RWPE1 (cell line): ENCODE measurements at places on chromosomes 2 and 18.

- DNase-seq: no peak
These were observed 591.0 kb downstream of the EPHA4 start for GRCh38 chr2:220980966-220981675.

GRCh38 chr2:142742371-142743214 lies 134.9 kb upstream of the KYNU start:
- peak; percentile 9 for DNase-seq

DNA sequence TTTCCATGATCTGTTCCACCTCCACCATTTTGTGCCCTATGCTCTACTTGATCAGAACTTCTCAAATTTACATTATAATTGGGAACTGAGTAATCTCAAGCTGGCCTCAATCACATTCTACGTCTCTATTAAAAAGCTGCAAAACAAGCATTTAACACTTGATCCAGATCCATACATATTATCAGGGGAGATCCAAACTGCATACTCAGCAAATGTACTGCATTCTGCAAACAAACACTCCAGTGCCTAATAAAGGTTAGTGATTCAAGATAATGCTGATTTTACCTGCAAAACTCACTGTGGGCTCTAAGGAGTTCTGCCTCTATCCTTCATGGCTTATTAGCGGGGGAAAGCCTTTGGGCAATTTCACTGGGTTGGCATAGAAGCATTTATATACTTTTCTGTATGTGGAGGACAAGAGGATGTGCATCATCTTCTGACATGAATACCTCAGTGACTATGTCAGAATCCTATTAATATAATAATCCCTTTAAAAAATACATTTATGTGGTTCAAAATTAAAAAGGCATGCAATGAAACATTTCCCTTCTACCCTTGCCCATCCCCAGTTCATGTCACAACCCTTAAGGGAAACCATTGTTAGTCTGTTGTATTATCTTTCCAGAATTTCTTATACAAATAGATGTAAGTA lies 40.2 kb downstream of the GALNT14 start:
- no peak for DNase-seq

GRCh38 chr2:155223781-155224406 lies 525.4 kb downstream of the KCNJ3 start:
- DNase-seq: no peak

GRCh38 chr2:222445227-222445626 lies 20.9 kb downstream of the SGPP2 start:
- DNase-seq: no peak

DNA sequence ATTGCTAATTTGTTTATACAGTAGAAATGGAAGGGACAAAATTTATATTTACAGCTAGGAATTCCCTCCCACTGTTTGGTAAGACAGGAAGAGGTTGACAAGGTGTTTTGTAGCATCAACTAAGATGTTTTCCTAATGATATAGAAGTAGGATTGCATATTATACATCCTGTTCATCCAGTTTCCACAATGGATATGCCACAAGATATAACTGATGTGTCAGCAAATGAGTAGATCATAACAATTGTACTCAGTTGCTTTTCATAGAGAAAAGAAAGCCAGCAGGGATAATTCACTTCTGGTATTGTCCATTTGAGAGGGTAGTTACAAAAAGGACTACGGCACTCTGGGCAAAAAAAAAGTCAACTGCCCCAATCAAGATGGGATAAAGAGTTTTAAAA lies 102.7 kb downstream of the CALCRL start:
- DNase-seq: no peak

DNA sequence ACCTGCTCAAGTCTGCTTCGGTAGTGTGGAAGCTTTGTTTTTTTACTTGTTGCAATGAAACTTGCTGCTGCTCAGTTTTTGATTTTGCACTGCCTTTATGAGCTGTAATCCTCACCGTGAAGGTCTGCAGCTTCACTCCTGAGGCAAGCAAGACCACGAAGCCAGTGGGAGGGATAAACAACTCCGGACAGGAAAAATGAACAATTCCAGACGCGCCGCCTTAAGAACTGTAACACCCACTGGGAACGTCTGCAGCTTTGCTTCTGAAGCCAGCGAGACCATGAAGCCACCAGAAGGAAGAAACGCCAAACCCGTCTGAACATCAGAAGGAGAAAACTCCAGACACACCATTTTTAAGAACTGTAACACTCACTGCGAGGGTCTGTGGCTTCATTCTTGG lies 245.7 kb upstream of the REG3G start:
- DNase-seq: no peak

GRCh38 chr2:240165034-240165433 lies 24.6 kb upstream of the OTOS start:
- DNase-seq: no peak

DNA sequence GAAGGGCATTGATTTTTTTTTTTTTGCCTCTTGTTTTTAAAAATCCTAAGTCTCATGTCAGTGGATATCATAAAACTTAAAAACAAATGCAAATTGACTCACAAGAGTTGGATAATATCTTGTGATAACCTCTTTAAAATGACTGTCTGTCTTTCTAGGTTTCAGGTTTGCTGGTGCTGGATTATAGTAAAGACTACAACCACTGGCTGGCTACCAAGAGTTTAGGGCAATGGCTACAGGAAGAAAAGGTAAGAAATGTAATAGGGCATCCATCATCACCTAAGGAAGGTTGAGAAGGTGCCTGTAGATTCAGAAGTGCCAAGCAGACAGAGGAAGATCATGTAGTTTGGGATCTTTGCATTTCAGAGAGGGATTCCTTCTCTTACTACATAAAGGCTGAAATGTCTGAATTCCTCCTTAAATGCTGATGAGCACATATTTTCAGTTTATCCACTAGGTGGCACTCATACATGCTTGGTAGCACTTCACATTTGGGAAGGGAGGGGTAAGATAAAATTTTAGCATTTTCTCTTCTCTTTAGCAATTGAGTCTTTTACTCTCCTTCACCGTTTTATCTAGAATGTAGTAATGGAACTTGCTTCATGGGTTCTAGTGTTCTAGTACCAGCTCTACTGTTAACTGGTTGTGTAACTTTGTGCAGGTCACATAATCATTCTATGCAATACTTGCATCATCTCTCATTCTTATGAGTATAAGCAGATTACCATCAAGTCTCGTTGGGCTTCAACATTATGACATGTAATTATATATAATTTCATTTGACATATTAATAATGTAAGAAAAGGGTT lies 21.1 kb downstream of the CPS1 start:
- peak; percentile 38 for DNase-seq

DNA sequence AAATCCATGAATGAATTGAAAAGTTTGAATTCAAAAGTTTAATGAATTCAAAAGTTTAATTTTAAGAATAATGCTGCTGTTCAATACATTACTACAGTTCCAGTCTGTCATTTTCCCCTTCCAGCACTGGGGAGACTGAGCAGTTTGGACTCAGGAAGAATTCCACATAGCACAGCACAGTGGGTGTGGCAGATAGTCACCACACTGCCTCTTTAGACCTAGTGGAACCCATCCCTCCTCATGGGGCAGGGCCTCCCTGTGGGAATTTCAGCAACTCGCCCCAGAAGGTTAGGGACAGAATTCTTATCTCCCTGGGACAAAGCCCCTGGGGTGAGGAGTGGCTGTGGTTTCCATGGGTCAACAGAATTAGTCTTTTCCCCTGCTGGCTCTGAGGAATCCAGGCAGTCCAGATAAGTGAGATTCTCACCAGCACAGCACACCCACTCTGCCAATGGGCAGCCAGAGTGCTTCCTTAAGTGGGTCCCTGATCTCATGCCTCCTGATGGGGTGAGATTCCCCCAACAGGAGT lies 442.0 kb upstream of the SYT4 start:
- no peak for DNase-seq

- DNase-seq: no peak
These were observed 26.3 kb upstream of the AGAP1 start for GRCh38 chr2:235467588-235467987.

- DNase-seq: no peak
These were observed 103.8 kb upstream of the OSR1 start for GRCh38 chr2:19462256-19462645.

DNA sequence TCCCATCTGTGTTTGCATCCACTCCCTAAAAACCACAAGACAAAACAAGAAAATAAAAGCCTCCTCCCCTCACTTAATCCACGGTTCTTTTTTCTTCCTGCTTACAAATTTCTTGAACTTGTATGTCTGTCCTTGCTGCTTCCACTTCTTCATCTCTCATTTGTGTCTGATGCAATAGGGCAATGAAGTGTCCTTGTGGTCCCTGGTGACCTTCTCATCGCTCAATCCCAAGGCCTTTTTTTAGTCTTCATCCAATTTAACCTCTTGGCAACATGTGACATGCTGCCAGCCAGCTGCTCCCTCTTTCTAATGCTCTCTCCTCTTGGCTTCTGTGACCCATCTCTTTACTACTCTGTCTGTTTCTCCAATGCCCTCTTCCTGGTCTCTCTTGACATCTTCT lies 87.6 kb downstream of the SEMA4F start:
- DNase-seq: no peak

DNA sequence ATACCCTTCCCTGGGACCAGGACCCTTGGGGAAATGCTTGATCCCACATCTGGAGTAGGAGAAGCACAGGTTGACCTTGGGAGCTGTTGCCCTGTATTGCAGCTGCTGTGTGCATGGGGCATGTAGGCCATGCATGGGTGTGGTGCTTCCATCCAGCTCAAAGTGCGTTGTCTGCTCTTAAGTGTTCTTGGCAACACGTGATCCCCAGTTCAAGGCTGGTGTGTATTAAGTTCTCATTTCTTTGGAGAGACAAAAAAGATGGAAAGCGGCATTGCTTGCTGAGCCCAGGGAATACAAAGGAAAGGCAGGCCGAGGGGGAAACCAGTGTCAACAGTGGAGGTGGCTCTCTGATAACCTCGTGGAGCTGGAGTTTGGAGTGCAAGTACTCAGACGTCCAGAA lies 110.7 kb downstream of the RTP5 start:
- no peak for DNase-seq

- DNase-seq: no peak
These were observed 387.0 kb upstream of the CDH19 start for GRCh38 chr18:66990909-66991308.

- no peak for DNase-seq
These were observed 10.9 kb downstream of the YES1 start for GRCh38 chr18:801137-801536.

DNA sequence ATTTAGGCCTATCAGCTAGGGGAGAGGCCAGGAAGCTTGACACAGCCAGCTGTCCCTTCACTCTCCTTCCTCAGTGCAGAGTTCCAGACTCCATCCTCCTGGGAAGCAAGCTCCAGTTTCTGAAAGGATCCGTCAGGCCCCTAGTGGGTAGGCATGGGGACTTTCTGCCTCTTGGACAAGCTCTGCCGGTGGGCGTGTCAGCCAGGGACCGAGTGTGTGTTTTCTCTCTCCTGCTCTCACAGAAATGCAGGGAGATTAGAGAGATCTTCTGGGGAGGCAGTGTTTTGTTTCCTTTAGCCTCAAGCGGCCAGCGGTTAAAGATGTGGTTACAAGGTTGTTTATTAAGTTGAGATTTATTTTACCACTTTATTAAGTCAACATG lies 29.9 kb upstream of the OTOS start:
- no peak for DNase-seq

- no peak for DNase-seq
These were observed 113.2 kb downstream of the ACKR3 start for GRCh38 chr2:236682651-236683422.

DNA sequence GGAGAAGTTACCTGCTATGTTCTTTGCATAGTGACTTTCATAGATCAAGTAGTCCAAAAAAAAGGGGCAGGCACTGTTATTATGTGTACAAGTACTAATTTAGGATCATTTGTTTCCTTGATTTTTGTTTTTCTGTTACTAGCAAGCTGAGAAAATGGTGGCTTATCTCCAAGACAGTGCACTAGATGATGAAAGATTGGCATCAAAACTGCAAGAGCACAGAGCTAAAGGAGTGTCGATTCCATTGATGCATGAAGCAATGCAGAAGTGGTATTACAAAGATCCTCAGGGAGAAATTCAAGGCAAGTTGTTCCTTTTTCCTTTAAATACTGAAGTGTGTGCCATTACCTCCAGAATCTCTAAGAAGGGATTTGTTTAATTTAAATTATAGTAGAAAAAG lies 19.6 kb upstream of the KCNJ13 start:
- no peak for DNase-seq

- DNase-seq: no peak
These were observed 9.9 kb upstream of the CNDP2 start for GRCh38 chr18:74486119-74486849.

- DNase-seq: peak; percentile 32
These were observed 50.1 kb downstream of the SLC14A1 start for GRCh38 chr18:45774065-45774521.

DNA sequence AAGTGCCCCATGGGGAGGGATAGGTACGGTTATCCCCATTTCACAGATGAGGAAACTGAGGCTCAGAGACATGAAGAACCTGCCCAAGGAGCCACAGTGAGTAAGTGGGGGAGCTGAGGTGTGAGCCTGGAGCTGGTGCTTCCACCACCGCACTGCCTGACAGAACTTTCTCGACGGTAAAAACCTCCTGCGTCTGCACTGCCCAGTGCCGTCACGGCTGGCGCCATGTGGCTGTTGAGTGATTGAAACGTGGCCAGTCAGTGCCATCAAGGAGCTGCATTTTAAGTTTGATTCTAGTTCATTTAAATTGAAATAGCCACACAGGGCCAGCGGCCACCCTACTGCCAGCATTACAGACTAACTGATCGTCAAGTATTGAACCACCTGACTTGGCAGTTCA lies 217.1 kb downstream of the AGAP1 start:
- DNase-seq: no peak

GRCh38 chr2:12726271-12726670 lies 9.5 kb downstream of the TRIB2 start:
- no peak for DNase-seq

- no peak for DNase-seq
These were observed 37.6 kb upstream of the SLC40A1 start for GRCh38 chr2:189618197-189618596.

GRCh38 chr2:10078704-10079265 lies 1.4 kb downstream of the CYS1 start:
- no peak for DNase-seq

DNA sequence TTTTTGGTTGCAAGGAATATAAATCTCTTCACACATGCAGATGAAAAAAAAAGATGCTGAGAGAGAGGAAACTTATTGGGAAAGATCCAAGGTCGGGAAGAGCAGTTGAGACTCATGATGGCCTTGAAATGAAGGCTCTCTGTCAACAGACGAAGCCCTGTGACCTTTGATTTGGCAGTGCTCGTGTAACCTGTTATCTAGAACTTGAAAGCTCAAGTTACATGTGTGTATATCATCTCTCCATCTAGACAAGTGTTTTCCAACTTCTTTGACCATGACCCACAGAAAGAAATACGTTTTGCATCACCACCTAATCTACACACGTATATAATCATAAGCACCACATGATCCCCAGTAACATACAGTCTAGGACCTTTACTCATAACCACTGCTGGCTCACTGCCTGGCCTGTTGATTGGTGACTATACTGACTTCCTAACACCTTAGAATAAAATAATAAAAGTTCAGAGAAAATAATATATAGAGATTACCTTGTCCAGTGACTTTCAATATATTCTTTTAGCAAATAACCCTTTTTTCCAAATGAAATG lies 319.0 kb upstream of the PKDCC start:
- DNase-seq: no peak
